ENCODE measurements at places on chromosomes 11 and 22.

- DNase-seq: peak; percentile 34
Measured at GRCh38 chr11:73308003-73308960, at the start of gene ARHGEF17. TSS of gene ARHGEF17 (plus strand) at chr11:73308276. CDS start at chr11:73308639, 363 bp downstream.

GRCh38 chr11:76524919-76525318 lies 80.1 kb downstream of the EMSY start:
- no peak for DNase-seq

DNA sequence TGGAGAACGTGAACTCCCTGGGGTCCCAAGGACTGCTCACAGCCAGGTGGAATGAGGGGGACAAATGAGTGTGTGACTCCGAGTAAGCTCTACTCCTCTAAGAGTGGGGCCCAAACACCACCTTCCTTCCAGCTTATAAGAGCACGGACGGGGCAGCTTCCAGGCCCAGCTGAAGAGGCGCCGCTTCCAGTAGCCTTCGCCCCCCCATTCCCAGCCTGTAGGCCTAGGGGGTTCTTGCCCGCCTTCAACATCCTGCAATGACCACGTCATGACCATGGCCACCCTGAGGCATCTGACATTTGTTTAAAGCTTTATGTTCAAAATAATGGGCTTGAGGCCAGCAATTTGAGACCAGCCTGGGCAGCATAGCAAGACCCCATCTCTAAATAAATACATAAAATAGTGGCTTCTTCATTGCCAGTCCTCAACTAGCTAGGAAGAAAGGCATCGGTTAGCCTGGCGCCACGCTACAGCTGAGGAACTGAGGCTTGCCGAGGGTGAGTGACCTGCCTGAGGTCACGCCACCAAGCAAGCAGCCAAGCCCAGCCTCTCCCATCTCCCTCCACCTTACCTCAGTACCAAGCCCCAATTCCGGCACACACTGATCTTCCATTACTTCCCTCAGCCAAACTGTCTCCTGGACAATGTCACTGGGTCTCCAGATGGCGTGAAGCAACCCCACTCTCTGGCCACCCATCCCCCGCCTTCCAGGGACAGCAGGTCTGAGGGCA lies 7.8 kb upstream of the TNFRSF13C start:
- DNase-seq: no peak

DNA sequence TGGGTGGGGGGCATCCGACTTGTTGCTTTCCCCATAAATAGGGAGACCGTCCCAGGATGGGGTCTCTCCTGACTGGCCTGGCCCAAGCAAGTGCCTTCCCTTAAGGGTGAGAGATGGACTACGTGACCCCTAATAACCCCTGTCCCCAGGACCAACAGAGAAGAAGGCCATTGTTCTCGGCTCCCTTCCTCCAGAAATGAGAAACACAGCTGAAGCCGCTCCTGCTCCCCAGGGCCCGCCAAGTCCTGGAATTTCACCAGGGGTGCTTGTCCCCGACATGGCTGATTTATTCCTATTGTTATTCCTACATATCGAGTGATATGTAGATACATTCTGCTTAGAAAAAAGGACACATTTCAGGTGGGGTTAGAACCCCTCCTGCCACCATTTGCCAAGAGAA lies 100.8 kb downstream of the TP53I11 start:
- DNase-seq: no peak

- DNase-seq: peak; percentile 17
Measured at GRCh38 chr11:2444821-2445745, at the start of gene KCNQ1. TSS of gene KCNQ1 (plus strand) at chr11:2445008. CDS start at chr11:2445099, 91 bp downstream.

DNA sequence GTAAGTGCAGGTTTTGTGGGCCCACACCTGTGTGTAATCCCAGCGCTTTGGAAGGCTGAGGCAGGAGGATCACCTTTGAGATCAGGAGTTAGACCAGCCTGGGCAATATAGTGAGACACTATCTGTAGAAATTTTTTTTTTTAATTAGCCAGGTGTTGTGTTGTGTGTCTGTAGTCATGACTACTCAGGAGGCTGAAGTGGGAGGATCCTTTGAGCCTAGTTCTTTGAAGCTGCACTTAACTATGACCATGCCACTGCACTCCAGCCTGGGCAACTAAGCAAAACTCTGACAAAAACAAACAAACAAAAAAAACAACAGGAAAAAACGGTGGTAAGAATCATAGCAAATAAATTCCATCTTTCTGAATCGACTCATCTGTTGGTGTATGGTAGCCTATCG lies 268.6 kb upstream of the PDGFD start:
- DNase-seq: no peak

GRCh38 chr11:111347723-111348115 lies 31.4 kb downstream of the POU2AF1 start:
- DNase-seq: no peak

- DNase-seq: no peak
Measured at GRCh38 chr11:119551420-119552105, 128.6 kb upstream of the THY1 start.

GRCh38 chr11:11178671-11179638 lies 174.1 kb downstream of the CSNK2A3 start:
- no peak for DNase-seq

DNA sequence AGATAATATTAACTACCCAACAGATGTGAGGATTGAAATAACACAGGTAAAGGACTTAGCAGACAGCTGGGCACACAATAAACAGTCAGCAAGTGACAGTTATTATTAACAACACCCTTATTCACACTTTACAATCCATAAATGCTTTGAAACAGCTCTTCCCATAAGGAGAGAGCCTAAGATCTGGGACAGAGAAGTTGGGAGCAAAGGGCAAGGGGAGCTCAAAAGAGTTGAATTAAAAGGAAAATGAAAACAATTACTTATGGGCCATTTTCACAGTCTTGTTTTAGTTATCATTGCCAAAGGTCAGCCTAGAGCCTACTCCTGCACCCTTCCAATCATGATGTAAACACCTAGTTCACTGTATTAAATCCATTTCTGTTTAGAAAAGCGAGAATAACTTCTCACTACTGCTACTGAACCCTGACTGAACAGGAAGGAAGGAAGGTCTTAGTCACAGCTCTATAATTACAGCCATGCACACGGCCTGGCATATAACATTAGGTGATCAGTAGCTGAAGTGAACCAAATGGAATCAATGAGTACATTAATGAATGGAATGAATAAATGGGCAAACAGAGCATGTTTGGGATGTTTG lies 111.3 kb downstream of the PLEKHA7 start:
- DNase-seq: no peak

DNA sequence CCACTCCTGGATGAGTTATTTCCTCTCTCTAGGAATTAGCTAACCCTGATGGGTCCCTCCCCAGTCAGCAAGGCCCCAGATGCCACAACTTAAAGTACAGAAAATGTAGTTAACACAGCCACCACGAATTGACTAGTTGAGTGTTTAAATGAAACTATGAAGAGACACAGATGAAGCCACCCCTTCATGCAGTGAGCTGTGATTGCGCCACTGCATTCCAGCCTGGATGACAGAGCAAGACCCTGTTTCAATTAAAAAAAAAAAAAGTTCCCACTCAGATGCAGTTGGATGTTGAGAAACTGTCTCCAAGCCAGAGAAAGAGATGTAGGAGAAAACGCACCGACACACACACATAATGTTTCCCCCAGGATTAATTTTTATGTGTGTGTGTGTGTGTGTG lies 53.3 kb downstream of the SCN3B start:
- DNase-seq: no peak

- no peak for DNase-seq
Measured at GRCh38 chr11:125272092-125272491, 107.5 kb downstream of the PKNOX2 start.

- no peak for DNase-seq
Measured at GRCh38 chr11:36073411-36074203, 129.7 kb downstream of the LDLRAD3 start.

GRCh38 chr11:102292933-102293332 lies 24.4 kb upstream of the BIRC3 start:
- DNase-seq: no peak
